ENCODE measurements at places on chromosomes 5 and 9. TPM values are rescaled to one million over a fixed set of nuclear protein-coding genes. Genes with fewer than 3 reads are reported as not detected.

- no peaks in the 10 kb centered on the region for H3K4me1 ChIP-seq
- H3K27me3 ChIP-seq = no peaks in the 10 kb centered on the region
- no peak overlapping the region for H3K27ac ChIP-seq
Observed at GRCh38 chr9:84921175-84921574, 251.6 kb downstream of the NTRK2 start.

- H3K4me1 ChIP-seq = peaks cover 12% of the 10 kb centered on the region
- DNase-seq = no peak
- H3K4me3 ChIP-seq = no peak overlapping the region
Observed at GRCh38 chr5:149238540-149238939, 33.1 kb upstream of the AFAP1L1 start.

DNA sequence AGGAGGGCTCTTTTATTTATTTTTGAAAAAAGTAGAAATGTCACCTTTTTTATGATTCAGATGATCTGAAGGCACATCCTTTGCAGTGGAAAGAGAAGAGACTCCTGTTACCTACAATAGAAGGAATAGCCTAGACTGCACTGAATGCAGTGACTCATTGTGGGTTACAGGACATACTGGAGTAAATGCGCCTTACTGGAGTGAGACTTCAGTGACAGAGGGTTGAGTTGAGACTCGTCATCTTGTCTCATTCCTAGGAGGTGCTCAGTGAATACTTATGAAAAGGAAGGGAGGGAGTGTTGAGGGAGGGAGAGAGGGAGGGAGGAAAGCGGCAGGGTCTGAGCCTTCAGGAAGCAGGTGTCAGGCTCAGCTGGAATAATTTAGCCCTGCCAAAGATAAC, 25.2 kb downstream of the ANKRA2 start:
- H3K4me1 ChIP-seq = no peaks in the 10 kb centered on the region
- no peak for DNase-seq
- H3K36me3 ChIP-seq = no peaks in the 10 kb centered on the region
- no peak overlapping the region for H3K4me3 ChIP-seq
- H3K27me3 ChIP-seq = peaks cover 17% of the 10 kb centered on the region
- H3K27ac ChIP-seq = no peak overlapping the region

- DNase-seq = no peak
- H3K36me3 ChIP-seq = no peaks in the 10 kb centered on the region
- H3K4me1 ChIP-seq = no peaks in the 10 kb centered on the region
- no peak overlapping the region for H3K27ac ChIP-seq
- no peak overlapping the region for H3K4me3 ChIP-seq
- H3K27me3 ChIP-seq = no peaks in the 10 kb centered on the region
Observed at GRCh38 chr5:179464631-179465030, 85.7 kb upstream of the RUFY1 start.

GRCh38 chr9:133475292-133476012, 3.4 kb downstream of the SLC2A6 start:
- H3K27me3 ChIP-seq = no peaks in the 10 kb centered on the region
- H3K27ac ChIP-seq = no peak overlapping the region
- H3K4me3 ChIP-seq = no peak overlapping the region

AK8 gene
- total RNA-seq = 0.39 TPM
